ENCODE measurements at places on chromosomes 2 and 18. TPM values are rescaled to one million over a fixed set of nuclear protein-coding genes. Genes with fewer than 3 reads are reported as not detected.

GRCh38 chr2:230794497-230794896 lies 70.2 kb upstream of the ITM2C start:
- DNase-seq: no peak

- no peak for DNase-seq
These were observed 182.7 kb upstream of the SIX2 start for GRCh38 chr2:45191976-45192375.

DNA sequence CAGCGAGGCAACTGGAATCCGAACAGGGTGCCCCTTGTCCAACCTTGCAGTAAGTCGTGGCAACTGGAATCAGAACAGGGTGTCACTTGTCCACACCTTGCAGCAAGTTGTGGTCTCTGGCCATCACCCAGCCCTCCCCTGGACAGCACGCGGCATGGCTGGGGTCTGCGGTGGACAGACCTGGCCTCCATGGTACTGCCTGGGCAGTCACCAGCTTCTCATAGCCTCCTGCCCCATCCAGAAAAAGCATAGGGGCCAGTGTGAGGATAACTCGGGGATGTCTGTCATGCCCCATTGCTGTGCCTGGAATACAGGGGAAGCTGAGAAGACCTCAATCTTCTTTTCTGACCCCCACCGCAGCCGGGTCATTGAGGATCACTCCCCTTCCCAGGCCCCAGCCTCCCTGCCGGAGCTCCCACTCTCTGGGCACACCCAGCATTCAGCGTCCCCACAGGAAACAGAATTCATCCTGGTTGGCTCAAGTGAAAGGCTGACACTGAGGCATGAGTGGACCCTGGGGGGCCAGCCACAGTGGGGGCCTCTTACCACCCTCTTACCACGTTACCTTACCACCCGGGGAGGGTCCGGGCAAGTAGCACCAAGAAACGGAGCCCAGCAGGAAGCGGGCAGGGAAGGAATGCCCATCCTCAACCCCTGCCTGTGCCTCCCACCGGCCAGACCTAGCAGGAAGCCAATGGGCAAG lies 68.0 kb upstream of the RAB6C start:
- DNase-seq: no peak

DNA sequence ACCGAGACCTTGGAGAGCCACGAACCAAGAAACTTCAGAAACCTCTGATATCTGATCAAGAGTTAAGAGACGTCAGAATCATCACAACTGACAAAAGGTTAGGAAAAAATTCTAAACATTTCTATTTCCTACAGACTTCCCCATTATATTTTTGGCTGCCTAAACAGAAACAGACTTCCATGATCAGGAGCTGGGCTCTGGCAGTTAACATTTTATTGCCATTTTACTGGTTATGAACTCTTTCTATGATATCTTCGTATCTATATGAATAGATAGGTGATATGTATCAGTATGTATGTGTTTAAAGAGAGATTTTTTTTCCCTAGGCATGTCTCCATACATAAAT lies 31.1 kb upstream of the PPP1R1C start:
- no peak for DNase-seq

DNA sequence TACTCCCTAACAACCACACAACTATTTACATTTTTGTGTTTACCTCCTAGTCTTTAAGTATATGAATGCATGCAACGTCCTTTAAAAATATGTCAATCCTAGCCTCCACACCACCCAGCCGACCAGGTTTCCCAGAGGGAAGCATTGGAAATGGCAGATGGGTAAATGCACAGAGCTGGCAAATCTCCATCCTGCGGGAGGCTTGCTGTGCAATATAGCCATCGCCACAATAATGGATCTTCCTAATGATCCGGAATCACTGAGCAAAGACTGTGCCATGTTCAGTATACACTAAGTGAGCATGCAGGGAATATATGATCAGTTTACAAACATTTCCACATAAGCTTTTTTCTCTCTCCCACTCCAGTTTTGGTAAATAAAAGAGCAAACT lies 131.8 kb downstream of the NEDD4L start:
- no peak for DNase-seq

GRCh38 chr2:224033601-224034000 lies 5.5 kb downstream of the SERPINE2 start:
- no peak for DNase-seq

DNA sequence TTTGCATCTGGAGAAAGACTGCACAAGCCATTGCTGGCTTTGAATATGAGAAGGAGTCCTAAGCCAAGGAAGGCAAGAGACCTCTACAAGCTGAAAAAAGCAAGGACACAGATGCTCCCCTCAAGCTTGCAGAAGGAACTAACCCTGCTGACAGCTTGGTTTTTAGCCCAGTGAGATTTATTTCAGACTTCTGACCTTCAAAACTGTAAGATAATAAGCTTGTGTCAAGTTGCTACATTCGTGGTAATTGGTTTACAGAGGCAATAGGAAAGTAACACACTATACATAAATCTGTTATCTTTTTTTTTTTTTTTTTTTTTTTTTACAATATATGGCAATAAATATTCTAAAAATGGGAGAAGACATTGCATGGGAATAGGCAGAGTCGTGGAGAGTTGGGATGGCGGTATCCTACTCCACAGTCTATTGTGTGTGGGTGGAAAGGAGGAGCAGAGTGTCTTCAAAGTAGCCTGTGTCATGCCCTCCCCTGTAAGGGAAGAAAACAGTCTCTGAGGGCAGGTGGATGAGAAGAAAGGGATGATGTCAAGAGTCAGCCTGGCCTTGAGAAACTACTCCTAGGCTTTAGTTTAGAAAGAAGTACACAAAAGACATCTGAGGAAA lies 196.9 kb downstream of the THSD7B start:
- DNase-seq: no peak

GRCh38 chr18:59218018-59218417 lies 1.9 kb upstream of the GRP start:
- DNase-seq: no peak

- DNase-seq: no peak
These were observed 349.1 kb downstream of the ANAPC1 start for GRCh38 chr2:111534910-111535352.

DNA sequence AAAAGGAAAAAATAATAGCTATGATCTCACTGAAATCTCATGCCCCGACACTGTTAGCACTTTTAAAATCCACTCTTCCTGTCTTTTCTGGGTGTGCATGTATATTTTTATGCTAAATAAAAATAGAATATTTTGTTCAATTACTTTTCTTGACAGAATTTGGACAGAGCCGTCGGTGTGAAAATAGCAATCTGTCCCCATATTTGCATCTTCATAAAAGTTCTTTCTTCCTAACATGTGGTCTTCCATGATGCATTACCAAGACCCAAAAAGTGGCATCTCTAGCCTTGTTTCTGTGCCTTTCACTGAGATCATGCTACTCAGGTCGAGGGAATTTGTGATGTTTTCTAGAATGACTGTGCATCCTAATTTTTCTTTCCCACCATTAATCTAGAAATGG lies 298.8 kb upstream of the CCDC68 start:
- DNase-seq: no peak

GRCh38 chr2:232415736-232416520 lies 9.3 kb downstream of the ALPG start:
- no peak for DNase-seq

- DNase-seq: no peak
These were observed 941.1 kb upstream of the FANCL start for GRCh38 chr2:59182249-59182648.

- DNase-seq: no peak
These were observed 203.4 kb upstream of the DPP10 start for GRCh38 chr2:114238910-114239559.

DNA sequence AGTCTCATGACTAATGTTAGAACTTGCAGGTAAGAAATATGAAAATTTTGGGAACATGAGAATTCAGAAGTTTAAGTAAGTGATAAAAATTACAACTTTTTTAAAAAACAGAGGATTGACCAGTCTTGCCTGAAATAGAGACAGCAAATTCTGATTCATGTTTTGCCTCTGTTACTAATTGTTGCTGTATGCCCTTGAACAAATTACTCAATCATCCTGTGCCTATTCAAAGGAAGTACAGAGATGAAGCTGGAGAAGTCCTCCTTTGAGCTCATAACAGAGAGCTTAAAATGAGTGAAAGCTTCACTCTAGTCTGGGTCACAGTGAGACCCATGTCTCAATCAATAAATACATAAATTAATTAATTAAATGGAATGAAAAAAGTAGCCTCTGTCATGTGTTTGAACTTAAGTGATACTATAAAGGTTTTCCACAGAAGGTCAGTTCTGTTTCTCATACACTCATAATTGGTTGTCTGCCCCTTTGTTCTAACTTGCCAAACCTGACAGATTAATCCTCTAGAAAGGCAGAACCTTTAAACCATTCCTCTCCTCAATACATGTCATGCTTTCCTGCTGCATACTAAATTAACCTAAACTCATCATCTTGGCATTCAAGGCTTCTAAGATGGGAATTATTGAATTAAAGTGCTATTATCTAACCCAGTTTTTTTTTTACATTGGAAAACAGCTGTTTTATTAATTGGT lies 374.6 kb upstream of the LRATD1 start:
- no peak for DNase-seq

GRCh38 chr18:34370704-34371395 lies 146.1 kb upstream of the NOL4 start:
- DNase-seq: no peak

GRCh38 chr2:26081556-26081955 lies 47.7 kb downstream of the RAB10 start:
- DNase-seq: no peak

DNA sequence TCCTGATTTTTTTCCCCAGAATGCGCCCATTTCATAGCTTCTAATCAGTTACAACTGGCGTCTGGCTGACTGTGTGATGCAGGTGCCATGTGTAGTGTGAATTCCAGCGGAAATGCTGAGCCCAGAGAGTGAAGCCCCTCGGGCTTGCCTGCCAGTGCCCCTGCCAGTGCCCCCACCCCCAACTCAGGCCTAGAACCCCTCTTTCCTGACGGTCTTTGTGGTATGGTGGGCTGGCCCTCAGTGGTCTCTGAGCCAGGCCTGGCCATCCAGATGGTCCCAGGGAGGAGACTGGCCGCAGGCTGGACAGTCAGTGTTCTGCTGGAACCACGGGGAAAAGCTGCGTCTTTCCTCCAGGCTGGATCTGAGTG lies 3.1 kb downstream of the RAMP1 start:
- DNase-seq: no peak

DNA sequence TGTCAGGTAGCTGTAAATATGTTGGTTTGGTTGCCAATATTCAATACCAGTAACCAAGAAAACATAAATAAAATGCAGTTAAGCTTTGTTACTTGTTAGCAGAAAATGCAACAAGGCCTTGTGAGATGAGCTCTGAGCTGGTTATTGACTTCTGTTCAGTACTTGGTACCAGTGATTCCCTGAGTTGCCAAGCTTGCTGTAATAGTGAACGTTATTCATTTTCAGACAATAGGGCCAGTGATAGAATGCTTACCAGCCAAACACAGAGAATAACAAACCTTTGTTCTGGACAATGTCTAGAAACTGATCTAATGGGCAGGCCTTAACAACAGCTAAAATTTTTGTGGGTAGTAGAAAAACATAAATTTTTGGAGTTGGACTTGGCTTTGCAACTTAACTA lies 29.5 kb downstream of the RASGRP3 start:
- no peak for DNase-seq

DNA sequence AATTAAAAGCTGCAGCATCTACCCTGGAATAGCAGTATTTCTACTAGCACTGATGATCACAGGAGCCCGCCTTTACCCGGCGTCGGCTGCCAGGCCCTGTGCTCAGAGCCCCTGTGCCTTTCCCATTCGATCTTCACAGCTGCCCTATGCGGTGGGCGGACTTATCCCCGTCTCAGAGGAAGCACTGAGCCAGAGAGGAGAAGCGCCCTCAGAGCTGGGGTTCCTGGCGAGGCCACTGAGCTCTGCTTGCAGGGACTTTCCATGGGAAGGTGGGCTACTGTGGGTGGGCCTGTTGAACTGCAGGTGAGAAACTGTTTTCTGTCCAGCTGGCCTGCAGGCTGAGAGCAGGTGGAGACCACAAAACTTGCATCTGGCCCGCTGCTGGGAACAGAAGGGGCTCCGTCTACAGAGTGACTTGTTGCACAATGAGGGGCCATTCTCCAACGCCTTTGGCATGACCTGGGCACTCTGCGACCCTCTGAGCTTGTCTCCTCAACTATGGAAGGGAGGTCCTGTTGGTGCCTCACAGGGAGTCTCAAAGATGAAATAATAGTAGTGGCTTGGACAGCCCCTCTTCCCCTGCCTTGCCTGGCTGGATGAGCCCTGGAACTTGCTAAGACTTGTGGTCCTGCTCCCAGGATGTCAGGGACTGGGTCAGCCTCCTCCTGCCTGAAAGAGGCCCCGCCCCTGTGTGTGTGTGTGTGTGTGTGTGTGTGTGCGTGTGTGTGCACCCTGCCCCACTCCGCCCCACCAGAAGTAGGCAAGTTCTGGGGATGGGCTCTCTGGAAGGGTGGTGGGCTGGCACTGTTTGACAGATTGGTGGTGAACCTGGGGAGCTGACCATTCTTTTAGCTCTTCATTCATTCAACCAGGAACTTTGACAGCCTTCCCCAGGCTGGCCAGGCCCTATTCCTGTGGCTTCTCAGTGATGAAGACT lies 32.7 kb downstream of the GLI2 start:
- DNase-seq: no peak

DNA sequence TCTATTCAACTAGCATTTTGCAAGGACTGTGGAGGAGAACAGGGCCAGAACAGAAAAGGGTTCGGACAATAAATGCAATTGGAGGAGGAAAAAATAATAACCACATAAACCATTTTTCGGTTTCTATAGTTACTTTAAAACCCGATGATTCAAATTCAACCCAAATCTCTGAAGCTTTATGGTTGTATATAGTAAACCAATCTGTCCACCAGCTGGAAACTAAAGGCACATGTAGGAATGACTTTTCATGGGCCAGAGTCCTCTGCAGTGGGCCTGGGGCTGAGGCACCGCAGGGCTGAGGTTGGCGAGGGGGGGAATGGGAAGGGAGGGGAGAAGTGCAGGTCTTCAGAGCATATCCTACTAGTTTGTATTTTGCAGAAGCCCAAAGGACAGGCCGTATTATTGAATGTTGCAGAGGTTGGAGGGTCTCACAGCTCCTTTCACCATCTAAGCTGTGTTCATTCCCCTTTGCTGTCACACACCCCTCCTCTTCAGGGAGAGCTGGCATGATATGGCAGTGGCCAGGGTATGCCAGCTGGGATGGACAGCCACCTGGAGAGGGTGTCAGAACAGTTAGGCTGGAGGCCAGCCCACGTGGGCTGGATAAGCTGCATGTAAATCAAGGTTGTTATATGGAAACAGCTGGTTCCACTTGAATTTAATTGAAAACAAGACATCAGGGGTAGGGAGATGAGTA lies 267.1 kb downstream of the PRKCE start:
- no peak for DNase-seq

GRCh38 chr2:175931805-175932204 lies 70.3 kb downstream of the LNPK start:
- no peak for DNase-seq

The PARD6G gene
- 2.3 TPM for total RNA-seq

The MFSD2B gene
- total RNA-seq: not detected

The PTMA gene
- total RNA-seq: 213 TPM

The RNF181 gene
- total RNA-seq: 52.8 TPM

The CRYGC gene
- total RNA-seq: not detected

The KLF11 gene
- 12.2 TPM for total RNA-seq

The PCARE gene
- total RNA-seq: not detected

The GNLY gene
- 0.68 TPM for total RNA-seq

The METTL5 gene
- 15.2 TPM for total RNA-seq

The REG1A gene
- 8.9 TPM for total RNA-seq

The CNOT11 gene
- total RNA-seq: 17.8 TPM

Data from left lobe of liver (tissue), 2 donors.